SW 1271 (cell line): ENCODE measurements at places on chromosomes 12 and 14.

DNA sequence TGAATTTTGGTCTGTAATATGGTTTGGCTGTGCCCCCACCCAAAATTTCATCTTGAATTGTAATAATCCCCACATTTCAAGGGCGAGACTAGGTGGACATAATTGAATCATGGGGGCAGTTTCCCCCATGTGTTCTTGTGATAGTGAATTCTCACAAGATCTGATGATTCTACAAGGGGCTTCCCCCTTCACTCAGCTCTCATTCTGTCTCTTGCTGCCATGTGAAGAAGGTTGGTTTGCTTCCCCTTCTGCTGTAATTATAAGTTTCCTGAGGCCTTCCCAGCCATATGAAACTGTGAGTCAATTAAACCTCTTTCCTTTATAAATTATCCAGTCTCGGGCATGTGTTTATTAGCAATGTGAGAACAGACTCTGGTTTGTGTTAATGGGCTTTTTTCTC lies 5.9 kb downstream of the LRRC9 start:
- no peak for DNase-seq

DNA sequence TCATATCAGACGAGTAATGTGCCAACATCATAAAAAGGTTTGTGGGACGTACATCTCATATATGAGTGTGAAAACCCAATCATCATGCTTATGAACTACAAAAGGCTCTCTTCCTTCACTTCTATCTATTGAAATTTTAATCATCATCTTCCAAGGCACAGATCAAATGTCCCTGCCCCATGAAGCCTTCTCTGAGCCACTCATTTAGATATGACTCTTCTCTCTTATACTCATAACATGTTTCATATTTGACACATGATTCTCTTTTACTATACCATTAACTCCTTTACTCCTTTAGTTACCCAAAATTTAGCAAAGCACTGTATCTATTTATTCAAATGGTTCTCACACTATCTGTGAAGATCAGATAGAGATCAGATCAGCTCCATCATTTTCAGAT lies 22.2 kb downstream of the RALGAPA1 start:
- DNase-seq = no peak

- DNase-seq = no peak
Observed at GRCh38 chr14:99035268-99035667, 236.7 kb downstream of the BCL11B start.

- DNase-seq = no peak
Observed at GRCh38 chr12:46699986-46700385, 125.8 kb downstream of the SLC38A4 start.

DNA sequence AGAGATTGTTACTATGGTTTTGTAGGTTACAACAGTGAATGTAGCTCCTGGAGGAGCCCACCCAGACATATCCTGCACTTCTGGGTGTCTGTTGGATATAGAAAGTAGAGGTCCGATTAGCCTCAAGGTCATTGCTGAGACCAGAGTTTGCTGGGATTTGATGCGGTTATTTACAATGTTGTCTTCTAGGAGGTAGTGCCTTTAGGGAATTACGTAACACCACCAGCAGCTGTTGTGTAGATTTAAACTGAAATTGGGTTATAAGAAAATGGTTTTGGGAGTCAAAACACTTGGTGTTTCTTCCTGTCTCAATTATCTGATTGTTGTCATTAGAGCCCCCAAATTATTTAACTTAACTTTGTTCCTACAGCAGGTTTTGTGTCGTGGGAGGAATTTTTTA lies 225.3 kb upstream of the PELI2 start:
- DNase-seq = no peak

DNA sequence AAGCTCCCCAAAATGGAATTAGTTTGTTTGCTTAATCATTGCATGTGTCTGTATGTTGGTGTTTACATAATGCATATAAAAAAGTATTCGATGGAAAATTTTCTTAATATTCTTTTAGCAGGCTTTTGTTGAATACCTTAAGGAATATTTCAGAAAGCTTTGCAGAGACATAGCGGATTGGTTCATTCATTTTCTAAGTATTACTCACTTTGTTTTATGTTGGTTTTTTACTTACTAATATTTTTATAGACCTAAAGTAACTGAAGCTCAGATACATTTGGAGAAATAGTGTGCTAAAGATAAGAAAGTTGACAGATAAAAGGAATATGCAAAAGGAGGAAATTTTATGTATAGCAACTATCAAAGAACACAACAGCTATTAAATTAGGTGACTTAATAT lies 191.0 kb downstream of the ERC1 start:
- no peak for DNase-seq

DNA sequence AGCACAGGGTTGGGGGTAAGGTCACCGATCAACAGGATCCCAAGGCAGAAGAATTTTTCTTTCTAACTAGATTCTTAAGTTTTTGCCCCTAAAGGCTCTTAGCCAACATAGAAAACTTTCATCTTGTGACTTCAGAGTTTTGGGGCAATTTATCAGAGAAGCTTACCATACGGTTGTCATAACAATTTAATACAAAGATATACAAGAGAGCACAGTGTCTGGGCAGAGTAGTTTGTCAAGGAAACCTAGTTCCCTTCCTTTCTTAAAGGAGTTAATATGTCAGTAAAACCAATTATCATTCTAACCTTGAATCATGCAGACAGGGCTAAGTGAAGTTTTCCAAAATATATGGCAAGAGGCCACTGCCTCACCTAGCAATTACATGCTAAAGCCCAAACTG lies 18.4 kb downstream of the NR2C1 start:
- DNase-seq = no peak

DNA sequence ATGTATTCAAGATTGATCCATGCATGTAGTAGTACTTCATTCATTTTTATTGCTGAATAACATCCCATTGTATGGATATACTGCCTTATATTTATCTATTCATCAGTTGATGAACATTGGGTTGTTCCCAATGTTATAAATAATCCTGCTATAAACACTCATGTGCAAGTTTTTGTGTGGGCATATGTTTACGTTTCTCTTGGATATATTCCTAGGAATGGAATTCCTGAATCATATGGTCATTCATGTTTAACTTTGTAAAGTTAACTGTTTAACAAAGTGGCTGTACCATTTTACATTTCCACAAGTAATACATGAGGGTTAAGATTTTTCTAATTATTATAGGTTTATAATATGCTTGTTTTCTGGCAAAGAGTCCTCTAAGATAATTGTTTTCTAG lies 1568.2 kb upstream of the SEL1L start:
- DNase-seq = no peak

- DNase-seq = no peak
Observed at GRCh38 chr12:124392271-124392666, 97.4 kb downstream of the RFLNA start.

DNA sequence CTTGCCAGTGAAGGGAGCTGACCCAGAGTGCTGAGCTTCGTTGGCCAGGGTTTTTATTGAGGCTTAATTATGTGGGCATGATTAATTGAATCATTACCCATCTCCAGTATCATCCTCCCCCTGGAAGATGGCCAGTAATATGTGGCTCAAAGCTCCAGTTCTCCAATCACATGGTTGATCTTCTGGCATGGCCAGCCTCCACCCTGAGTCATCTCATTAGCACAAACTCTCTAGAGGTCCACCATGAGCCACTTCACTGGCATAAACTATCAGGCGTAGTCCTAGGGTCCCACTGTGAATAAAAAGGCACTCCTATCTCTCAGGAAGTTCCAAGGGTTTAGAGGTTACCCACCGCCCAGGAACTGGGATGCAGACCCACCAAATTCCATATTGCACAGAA lies 135.0 kb downstream of the ANO6 start:
- no peak for DNase-seq

DNA sequence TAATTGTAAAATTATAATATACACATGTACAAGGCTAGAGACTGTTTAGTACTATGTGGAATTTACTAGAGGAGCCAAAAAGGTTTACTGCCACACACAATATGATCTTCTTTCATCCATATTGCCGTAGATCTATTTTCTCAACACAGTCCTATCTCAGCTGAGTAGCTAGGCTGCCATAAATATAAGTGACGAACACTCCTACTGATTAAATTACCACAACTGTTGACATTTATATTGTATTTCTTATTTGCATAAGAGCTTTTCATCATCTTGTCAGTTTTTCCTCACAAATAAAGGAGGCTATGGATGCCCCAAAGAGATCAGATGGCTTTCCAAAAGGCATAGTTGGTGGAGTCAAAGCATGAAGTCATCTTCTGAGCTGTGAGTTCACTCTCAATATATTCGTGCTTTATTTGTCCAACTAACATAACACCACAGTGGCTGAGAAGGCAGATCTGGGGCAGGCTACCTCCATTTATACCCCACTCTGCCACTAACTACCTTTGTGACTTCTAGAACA lies 78.6 kb downstream of the CCDC59 start:
- no peak for DNase-seq

- no peak for DNase-seq
Observed at GRCh38 chr14:24066496-24067132, 4.7 kb upstream of the CPNE6 start.

- DNase-seq = no peak
Observed at GRCh38 chr14:102878174-102878969, 44.1 kb upstream of the AMN start.

DNA sequence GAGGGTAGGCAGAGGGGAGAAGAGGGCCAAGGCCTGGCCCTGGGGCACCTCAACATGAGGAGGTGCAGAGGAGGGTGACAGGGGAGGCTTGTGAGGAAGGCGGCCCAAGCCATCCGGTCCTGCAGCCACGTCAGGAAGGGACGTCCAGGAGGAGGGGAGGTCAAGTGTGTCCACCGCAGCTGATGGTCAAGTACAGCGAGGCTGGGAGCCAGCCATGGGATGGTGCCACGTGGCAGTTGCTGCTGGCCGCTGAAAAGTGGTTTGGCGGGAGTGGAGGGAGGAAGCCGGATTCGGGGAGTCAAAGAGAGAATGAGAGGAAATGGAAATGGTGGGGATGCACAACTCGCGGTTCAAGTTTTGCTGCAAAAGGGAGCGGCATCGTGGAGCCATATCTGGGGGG lies 41.2 kb downstream of the PRIMA1 start:
- no peak for DNase-seq

GRCh38 chr14:90742729-90743128 lies 73.5 kb downstream of the TTC7B start:
- DNase-seq = no peak

DNA sequence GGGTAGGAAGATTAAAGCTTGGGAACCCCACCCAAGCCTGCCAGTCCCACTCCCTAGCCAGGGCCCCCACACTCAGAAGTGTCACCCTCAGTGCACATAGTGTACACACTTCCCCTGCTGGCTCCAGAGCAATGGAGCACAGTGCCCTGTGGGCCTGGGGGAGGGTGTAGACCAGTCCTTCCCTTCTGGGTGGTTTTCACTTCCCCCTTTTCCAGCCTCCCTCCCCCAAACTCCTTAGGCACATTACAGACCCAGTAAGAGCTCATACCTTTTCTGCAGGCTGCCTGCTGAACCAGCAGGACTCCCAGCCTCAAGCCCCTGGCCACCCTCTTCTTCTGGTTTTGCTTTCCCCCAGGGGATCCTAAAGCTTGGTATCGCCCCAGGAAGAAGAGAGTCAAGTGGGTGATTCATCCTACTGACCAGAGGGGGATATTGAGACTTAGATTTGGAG lies at the start of gene ZNF385A:
Gene ZNF385A (minus strand): TSS at position 143 of the 451 bp plus-strand sequence. CDS start 219 bp downstream, outside the sequence.
- DNase-seq = no peak

GRCh38 chr14:95318399-95319311 lies 1.1 kb downstream of the CLMN start:
- no peak for DNase-seq

GRCh38 chr12:97151481-97151880 lies 244.4 kb downstream of the NEDD1 start:
- DNase-seq = no peak

DNA sequence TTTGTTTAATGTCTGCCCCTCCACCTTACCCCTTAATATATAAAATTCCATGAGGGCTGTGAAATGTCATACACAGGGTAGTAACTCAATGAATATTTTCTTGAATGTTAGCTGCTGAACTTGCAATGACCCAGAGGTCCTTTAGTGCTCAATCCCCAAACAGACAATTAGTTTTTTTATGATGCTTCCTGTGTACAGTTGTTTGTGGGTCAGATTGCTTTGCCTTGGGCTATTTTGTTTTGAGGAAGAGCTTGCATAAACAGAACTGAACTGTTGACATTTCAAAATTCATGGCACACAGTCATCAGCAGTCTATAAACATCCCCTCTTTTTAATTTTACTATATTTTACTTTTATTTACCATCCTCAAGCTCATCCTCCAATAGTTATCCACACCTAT lies 820.5 kb upstream of the SEL1L start:
- no peak for DNase-seq

- no peak for DNase-seq
Observed at GRCh38 chr14:67131691-67132090, 57.5 kb upstream of the GARIN2 start.

DNA sequence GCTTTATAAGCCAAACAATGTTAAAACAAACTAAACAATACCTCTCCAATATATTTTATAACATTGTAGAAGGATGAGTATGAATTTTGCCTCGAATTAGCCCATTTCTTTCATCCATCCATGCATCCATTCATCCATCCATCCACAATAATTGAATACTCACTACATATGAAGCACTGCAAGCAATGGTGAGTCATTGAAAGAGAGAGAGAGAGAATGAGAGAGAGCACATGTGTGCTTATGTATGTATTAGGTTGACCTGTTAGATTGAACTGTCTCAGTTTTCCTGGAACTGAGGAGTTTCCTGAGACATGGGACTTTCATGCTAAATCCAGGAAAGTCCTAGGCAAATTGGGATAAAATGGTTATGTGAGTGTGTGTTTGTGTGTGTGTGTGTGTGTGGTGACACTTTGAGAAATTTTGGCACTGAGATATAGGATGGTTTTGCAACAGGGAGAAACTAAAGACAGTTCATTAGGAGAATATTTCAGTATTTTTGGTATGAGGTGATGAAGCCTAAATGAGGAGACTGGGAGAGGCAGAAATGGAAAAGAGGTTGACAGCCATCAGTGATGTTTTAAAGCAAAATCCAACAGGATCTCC lies 98.4 kb downstream of the C12orf75 start:
- no peak for DNase-seq

- DNase-seq = no peak
Observed at GRCh38 chr14:76936483-76936882, 92.0 kb downstream of the IRF2BPL start.

- no peak for DNase-seq
Observed at GRCh38 chr14:58690801-58691516, 53.2 kb downstream of the DACT1 start.
